Stimulated activated CD8-positive, alpha-beta memory T cell treated with anti-CD3 and anti-CD28 coated beads, Interleukin-15, amount 100 ng/mL, for 4 hours (primary cell): ENCODE measurements at places on chromosomes 6 and 20.
A peak's percentile ranks its signal among the peaks of the same experiment; 100 is the strongest.

- no peak for DNase-seq
These were observed 64.9 kb downstream of the DLL1 start for GRCh38 chr6:170225852-170226417.

GRCh38 chr20:4350096-4350495, 334.7 kb upstream of the RNF24 start:
- no peak for DNase-seq

GRCh38 chr6:106658469-106658868, 29.1 kb downstream of the QRSL1 start:
- no peak for DNase-seq

GRCh38 chr6:33585403-33586107, 5.5 kb upstream of the BAK1 start:
- peak; percentile 66 for DNase-seq

DNA sequence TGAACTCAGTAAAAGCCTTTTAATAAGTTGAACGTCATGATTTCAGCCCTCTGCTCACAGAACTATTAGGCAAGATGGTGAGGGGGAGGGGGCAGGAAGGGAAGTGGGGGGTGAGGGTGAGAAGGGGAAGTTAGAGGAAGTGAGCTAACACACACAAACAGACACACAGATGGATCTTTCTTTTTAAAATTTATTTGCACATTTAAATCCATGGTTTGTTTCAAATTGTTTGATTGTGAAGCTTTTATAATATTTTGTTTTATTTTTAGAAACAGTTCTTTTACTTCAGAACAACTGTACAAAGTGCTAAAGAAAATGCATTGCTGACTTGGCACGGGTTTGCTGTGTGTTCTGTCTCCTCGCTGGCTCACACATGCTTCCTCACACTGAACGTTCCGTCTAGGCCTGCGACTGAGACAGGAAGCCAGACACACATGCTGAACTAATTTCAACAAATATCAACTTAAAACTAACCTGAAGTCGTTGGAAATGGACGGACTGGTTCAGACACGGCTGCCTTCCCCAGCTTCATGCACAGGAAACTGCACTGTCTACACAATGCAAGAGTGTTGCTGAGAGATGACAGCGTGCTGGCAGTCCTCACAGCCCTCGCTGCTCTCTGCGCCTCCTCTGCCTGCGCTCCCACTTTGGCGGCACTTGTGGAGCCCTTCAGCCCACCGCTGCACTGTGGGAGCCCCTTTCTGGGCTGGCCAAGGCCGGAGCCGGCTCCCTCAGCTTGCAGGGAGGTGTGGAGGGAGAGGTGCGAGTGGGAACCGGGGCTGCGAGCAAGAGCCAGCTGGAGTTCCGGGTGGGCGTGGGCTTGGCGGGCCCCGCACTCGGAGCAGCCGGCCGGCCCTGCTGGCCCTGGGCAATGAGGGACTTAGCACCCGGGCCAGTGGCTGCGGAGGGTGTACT, 8.1 kb upstream of the ZBP1 start:
- no peak for DNase-seq

DNA sequence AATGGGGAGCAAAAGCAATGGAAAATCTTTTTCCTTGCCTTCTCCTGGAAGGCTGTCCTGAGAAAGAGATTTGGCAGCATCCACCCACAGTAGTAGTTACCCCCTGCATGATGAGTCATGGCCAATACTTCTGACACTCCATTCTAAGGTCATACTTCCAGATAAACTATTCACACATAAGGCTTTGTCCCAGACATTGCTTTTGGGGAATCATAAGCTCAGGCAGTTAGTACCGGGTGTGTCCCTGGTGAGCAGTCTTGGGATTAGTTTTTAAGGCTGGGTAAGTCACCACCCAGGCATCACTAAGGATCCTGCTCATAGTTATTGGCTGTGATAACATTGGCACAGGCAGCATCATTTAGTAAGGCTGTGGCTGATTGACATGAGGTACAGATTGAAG, 160.6 kb upstream of the GGTLC1 start:
- no peak for DNase-seq

- DNase-seq, result no peak
These were observed 165.4 kb downstream of the GMPR start for GRCh38 chr6:16403831-16404230.

DNA sequence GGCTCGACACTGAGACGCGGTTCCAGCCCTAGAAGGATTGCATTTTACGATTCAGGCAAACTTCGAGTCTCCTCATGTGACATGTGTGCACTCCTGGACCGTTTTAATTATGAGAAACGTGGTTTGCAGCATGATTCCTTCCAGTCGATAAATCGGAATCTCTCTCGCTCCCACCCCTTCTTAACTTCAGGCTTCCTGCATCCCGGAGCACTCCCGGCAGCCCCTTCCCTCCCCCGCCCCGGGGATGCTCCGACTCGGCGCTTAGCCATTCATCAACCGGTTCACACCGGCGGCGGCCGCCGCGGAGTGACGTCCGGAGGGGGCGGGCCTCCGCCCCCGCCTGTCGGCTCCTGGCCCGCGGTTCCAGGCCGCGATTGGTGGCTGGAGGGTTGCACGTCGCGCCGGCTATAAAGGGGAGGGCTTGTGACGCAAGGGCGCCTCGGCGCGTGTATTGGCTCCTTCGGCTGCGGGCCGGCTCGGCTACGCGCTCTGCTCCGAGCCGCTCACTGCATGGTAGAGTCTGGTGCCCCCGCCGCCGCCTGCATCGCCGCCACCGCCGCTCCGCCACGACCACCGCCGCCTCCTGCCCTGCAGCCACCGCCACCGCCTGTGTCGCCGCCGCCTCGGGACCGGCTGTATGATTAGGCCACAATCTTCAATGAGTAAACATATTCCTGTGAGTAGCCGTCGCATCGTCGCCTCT, at the start of the genes LOC128125822 and PTP4A1:
Gene LOC128125822 (plus strand): TSS at position 437 of the 703 bp plus-strand sequence.
Gene PTP4A1 (plus strand): TSS at position 437 of the 703 bp plus-strand sequence. CDS start 4,401 bp downstream, outside the sequence.
- peak; percentile 95 for DNase-seq

DNA sequence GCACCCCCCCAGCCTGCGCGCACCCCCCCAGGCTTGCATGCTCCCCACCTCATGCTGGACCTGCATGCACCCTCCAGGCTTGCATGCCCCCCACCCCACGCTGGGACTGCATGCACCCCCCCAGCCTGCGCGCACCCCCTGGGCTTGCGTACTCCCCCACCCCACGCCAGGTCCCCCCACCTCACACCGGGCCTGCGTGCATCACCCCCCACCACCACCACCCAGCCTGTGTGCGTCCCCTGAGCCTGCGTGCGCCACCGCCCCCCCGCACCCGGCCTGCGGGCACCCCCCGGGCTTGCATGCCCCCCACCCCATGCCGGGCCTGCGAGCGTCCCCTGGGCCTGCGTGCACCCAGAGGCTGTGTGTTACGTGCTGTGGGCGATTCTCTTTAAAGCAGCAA, 61.0 kb upstream of the SLCO4A1 start:
- DNase-seq, result no peak

DNA sequence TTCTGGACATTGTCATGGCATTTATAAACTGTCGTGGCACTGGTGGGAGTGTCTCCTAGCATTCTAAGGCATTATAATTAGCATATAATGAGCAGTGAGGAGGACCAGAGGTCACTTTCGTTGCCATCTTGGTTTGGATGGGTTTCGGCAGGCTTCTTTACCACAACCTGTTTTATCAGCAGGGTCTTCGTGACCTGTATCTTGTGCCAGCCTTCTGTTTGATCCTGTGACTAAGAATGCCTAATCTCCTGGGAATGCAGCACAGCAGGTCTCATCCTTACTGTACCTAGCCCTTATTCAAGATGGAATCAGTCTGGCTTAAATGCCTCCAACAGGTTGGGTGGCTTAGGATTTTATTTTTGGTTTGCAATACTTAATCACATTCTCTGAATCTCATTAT, 142.7 kb upstream of the GGTLC1 start:
- no peak for DNase-seq

GRCh38 chr20:36950414-36951197, 902 bp downstream of the SAMHD1 start:
- peak; percentile 18 for DNase-seq

- DNase-seq, result no peak
These were observed 15.1 kb downstream of the BMP7 start for GRCh38 chr20:57251344-57251743.

DNA sequence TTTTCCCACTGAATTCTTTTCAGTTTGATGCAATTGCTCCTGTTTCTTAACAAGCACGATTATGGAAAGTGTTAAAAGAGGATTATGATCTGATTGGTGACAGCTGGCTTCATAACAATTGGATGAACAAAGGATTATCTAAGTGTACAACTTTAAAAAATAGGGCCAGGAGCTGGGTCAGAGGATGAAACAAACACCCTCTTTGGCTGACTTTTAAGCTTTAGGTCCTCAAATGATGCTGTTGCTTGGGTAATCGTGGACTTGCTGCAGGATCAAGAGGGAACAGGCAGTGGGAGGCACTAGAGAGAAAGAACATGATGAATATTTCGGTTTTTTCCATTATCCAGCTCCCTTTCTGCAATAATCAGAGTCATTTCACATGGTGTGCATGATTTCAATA, 35.5 kb upstream of the TMX4 start:
- DNase-seq, result no peak

DNA sequence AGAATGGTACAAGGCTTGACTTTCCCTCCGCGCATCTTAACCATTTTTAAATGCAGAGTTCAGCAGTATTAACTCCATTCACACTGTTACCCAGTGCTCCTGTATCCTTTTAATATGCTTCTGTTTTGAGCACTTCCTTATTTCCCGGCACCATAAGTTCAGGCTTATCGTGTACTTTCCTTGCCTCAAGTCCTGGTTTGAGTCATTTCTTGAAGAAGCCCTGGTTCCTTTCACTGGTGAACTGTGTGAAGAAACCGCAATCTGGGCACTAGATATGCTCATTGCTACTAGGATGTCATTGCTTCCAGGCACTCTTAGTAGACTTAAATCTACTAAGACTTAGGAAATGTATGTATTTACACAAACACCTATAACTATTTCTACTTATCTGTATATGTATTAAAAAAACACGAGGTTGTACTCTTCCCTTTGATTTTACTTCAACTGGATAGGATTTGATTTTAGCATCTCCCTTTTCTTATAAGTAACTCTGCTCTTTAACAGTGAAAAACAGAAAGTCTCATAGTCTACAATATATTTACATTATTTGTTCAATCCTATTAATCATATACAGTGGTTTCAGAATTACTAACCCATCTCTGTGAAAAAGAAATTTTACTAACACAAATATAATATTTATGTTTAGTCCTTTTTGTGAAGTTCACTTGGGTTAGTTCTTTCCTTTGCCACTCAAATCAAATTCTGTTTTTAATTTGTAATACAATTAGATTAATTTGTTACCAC, 135.5 kb downstream of the CDKAL1 start:
- DNase-seq, result no peak

DNA sequence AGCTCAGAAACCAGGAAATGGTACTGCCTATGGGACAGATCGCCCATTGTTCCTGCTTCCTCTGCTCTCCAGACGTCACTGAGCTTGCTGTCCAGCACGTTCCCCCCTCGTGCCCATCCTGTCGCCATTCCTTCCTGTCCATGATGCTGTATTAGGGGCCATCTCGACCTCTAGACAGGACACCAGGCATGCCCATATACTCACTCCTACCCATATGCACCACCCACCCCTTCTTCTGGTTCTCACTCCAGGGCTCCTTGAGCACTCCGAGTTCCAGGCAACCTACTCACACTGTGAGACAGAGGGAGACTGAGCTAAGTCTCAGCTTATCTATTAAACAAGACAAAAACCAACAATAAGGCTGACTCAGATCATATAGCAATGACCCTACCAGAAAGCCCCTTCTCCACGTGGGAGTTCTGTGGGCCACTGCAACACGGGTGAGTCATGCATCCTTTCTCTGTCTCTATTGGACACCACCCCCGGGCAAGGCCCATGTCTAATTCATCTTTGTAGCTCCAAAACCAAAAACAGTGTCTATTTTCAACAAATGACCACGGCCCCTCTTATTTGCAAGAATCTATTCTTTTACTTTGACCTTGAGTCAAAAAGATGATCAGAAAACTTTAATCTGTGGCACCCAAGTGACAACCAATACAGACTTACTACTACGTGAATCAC, 65.7 kb downstream of the PSMG4 start:
- no peak for DNase-seq

DNA sequence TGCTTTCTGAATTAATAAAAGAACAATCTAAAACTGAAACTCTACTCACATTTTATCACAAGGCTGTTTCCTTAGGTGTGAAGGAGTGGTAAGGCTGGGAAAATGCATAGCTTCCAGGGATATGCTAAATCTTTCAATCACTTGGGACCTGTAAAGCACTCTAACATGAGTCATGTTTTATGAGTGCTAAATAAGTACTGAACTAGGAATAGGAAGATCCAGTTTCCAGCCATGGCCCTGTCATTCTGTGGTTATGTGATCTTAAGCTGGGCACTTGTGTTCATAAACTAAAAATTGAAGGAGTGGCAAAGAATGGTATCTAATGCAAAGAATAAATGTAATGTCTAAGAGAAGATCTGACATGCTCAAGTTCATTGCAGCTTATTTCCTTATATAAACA, 6.1 kb upstream of the TMEM200A start:
- DNase-seq, result no peak

DNA sequence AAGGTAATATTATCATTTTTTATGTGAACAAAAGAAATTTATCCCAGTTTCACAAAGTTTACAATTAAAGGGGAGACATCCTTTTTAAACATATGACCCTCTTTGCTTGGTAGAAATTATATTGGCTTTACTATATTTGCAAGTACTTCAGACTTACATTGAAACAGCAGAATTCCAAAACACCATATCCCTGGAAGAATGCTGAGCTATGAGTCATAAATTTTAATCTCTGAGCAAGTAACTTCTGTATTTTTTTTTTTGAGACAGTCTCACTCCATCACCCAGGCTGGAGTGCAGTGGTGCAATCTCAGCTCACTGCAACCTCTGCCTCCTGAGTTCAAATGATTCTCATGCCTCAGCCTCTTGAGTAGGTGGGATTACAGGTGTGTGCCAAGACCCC, 240.4 kb downstream of the TBC1D32 start:
- no peak for DNase-seq

DNA sequence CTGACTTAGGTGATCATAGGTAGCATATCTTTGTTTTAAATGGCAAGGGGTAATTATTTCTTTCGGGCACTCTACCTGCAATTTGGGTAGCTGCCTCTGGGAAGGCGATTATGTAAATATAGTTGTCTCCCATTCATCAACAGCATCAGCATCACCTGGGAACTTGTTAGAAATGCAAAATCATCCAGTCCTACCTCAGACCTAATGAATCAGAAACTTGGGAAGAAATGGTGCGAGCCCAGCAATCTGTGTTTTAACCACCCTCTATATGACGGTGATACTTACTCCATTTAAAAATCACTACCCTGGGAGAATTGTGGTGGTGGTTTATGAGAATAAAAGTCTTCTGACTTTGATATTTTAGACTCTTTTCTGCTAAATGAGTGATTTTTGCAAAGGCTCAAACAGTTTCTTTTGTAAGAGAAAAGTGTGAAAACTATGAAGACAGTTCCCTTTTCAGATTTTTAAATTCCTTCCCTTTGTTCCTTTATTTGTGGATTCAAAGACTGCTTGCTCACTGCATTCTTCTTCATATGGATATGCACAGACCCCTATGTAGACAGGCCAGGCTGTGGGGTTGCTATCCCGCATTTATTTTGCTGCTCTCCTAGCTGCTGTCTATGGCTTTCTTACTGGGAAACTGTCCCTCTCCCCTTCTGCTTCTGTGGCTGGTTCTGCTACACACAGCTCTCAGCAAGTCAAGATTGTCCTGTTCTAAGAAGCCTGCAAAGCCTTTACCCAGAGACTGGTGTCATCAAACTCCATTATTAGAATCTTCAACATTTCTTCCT, 365.3 kb downstream of the RNF144B start:
- DNase-seq, result no peak
